Amniotic stem cell (primary cell): ENCODE measurements at places on chromosomes 11 and 22.

DNA sequence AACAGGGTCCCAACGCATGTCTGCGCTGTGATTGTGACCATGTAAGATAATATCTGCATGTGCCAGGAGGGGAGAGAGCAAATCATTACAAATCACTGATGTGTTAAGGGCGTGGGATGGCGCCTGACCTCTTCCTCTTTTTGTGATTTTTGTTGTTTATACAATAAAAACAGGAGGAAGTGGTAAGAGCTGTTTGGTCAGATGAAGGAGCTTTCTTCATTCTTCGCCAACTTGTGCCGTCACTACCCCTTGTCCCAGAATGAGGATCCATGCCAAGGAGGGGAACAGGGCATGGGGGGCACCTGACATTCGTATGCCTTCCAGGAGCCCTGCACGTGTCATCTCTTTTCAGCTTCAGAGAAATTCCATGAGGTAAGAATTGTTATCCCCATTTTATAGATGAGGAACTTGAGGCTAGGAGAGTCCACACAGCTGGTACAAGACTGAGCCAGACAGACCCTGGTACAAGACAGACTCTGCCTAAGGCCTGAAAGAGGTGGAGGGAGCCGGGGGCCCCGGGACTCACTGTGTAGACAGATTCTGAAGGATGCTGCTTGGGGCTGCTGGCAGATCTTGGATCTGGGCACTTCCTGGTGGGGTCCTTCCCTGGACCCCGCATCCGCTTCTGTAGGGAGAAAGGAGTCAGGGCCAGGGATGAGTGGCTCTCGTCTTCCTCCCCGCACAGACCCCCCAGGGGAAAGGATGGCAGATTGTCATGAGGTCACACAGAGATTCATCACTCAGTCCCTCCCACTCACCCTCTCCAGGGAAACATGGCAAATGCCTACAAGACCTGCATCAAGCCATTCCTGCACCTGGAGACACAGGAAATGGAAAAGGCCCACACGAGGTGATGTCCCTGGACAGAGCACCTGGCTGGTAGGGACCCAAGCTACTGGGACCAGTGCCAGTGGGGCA, 34.6 kb downstream of the NFAM1 start:
- DNase-seq: no peak

- DNase-seq: no peak
These were observed 2.7 kb downstream of the SPA17 start for GRCh38 chr11:124676386-124676785.

GRCh38 chr22:23675502-23676415, 15.1 kb upstream of the RGL4 start:
- no peak for DNase-seq

DNA sequence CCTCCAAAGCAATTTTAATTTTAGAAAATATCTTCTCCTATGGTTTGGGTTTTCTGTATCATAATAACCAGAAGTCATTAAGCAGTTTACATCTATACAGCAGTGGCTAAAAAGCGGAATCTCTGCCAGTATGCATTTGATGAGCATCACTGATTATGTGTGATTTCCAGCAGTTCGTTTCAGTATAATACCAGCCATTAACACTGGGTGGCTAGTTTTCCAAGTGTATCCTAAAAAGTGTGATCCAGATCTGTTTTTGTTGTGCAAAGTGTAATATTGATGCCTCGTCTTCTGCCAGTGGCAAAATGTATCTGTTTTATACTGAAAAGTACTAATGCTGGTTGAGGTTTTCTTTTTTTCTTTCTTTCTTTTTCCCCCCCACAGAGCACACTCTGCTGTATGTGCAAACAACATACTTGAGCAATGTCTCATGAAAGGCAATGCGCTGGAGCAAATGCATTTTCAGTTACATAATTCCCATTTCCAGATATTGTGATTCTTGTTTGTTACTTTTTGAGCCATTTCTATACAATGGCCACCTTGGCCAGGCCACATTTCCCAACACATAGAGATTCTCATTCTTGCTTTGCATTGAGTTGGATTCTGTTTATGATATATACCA, 64.2 kb downstream of the SLC36A4 start:
- DNase-seq: no peak
